Cardiac septum (tissue), 1 donor: ENCODE measurements at places on chromosomes 12 and 14. TPM values are rescaled to one million over a fixed set of nuclear protein-coding genes. Genes with fewer than 3 reads are reported as not detected.

- DNase-seq, result no peak
These were observed 66.3 kb downstream of the ETNK1 start for GRCh38 chr12:22691319-22691718.

Gene B4GALNT3
- total RNA-seq, result 65.3 TPM

GRCh38 chr14:95023115-95023514 is 134.2 kb downstream of the DICER1 start:
- peak; percentile 33 for DNase-seq

DNA sequence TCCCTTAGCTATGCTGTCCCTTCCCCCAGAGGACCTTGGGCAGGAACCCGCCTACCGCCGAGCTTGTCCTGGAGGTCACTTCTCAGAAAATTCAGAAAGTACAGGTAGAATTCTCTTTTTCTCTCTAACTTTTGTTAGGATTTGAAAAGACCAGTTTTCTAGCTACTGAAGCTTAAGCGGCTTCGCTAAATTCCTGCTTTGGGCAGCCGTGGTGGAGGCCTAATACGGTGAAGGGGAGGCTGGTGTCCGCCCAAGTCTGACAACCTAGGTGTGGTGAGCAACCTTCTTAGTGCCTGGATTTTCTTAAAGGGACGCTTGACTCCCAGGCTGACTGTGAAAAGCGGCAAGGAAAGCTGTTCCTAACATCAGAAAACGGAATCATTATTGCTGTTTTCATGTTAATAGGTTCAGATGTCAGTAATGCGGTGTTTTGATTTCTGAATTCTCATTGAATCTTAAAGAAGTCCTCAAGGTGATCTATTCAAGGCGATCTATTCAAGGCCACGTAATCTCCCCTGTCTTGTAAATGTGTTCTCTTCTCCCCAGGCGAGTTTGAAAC is 835 bp downstream of the FGD4 start:
- no peak for DNase-seq

DNA sequence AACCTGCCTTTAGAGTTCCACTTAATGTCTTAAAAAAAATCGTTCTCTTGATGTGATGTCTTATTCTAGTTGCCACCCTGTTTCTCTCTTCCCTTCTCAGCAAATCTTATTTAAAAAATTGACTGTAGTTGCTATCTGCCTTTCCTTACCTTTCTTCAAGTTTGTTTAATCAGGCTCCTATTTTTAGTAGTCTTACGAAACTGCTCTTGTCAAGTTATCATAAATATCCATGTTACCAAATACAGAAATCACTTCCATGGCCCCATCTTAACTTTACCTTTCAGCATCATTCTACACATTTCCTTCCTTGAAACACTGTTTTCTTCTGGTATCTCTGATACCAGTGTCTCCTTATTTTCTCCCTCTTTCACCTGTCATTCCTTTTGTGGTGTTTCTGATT is 227.3 kb downstream of the ERC1 start:
- no peak for DNase-seq
